Stimulated activated naive CD4-positive, alpha-beta T cell treated with Interleukin-2 at 50 U/mL for 16 hours (primary cell): ENCODE measurements at places on chromosomes 3 and 15.

- peak; percentile 5 for DNase-seq
Measured at GRCh38 chr3:179929091-179929529, 107.6 kb downstream of the PEX5L start.

DNA sequence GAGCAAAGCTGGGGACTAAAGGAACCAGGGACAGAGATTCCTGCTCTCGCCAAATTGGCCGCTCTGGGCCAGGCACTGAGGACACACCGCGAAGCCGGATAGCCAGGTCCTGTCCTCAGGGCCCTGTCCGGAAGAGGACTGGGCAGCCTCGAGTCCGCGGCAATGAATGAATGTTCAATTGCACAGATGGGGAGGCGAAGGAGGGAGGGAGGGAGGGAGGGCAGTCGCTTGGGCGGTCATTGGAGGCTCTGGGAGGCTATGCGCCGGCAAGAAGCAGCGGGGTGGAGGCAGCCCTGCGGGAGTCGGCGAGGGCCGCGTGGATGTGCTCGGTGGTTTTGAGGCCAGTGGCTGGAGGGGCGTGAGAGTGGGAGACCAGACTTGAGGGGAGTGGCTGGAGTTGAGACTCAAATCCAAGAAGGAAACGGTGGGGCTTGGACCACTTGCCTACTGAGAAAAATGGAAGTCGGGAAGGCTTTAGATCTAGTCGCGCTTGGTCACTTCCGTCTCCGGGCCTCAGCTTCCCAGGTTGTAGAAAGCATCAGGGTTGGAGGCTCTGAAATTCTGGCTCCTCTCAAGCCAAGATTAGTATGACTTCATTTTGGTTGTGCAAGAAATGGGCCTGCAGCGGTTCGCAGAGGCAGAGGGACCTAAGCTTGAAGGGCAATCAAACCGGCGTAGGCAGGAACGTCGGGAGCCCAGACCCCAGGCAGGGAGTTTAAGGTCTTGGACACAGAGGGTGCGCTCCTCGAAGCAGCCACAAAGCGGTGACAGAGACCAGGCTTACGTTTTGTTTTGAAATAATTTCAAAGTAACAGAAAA, 21.1 kb upstream of the PLXND1 start:
- peak; percentile 57 for DNase-seq

GRCh38 chr3:51814034-51814433, 35.0 kb upstream of the IQCF6 start:
- DNase-seq = no peak

- DNase-seq = no peak
Measured at GRCh38 chr3:40971191-40972168, 227.8 kb upstream of the CTNNB1 start.

- no peak for DNase-seq
Measured at GRCh38 chr3:44020143-44020542, 221.5 kb upstream of the TOPAZ1 start.

DNA sequence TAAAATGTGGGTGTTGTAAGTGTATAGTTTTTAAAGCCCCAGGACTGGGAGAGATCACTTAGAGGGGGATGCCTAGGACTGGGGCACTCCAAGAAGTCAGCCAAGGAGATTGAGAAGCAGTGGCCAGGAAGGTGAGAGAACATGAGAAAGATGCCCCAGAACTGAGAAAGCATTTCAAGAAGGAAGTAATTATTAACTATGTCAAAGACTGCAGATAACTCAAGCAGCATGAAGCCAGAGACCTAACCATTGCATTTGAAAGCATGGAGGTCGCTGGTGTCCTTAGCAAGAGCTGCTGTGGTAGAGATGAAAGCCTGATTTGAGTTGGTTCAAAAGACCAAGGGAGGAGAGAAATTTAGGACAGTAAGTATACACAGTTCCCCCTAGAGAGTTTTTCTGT, 30.6 kb upstream of the SLC2A2 start:
- no peak for DNase-seq
